Esophagus squamous epithelium (tissue), 5 donors: ENCODE measurements at places on chromosomes 4 and X. TPM values are rescaled to one million over a fixed set of nuclear protein-coding genes. Genes with fewer than 3 reads are reported as not detected.
A peak's percentile ranks its signal among the peaks of the same experiment; 100 is the strongest.

GRCh38 chr4:183540410-183541009 is 35.7 kb downstream of the ING2 start:
- no peak for DNase-seq

SCD5 gene
- 6.3 TPM for total RNA-seq

DNA sequence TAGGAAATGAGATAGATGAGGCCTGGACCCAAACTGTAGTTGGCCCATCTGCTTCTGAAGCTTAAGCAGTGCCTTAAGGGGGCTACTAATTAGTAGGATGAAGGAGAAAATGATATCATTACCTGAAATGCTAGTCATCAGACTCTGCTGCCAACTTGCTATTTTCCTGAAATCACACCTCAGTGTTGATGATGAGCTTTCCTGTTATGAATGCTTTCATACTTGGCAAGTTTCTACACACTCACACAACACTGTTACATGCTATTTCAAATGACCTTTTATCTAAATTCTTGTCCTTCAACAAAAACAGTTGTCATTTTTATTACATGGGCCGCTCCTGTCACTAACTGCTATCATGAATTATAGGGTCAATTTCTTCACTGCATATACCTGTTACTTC is 416.0 kb downstream of the PRDM5 start:
- DNase-seq, result no peak

PRDX4 gene
- total RNA-seq, result 119 TPM

- DNase-seq, result no peak
These were observed 85.3 kb downstream of the GATB start for GRCh38 chr4:151675411-151675971.

C4orf36 gene
- 2.0 TPM for total RNA-seq

GYPE gene
- not detected for total RNA-seq

DNA sequence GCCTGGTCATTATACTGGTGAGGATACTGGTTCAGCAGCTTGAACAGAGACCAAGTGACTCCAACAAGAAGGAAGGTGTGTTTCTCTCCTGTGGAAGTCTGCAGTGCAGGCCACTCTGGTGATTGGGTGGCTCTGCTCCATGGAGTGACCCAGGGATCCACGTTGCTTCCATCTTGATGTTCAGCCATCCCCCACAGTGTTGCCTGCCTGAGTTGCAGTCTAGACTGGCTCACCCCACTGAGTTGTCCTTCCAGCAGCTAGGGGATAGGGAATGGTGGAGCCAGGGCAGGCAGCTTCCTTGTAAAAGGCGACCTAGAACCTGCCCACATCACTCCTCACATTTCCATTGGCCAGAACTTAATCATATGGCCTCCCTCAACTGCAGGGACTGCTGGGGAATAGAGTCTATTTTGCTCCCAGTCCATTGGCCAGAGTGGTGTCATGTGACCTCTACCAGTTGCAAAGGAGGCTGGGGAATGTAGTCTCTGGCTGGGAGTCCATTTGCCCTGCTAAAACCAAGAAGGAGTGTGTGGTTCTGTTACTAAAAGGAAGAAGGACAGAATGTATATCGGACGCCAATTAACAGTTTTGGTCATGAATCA is 8.0 kb downstream of the MAN2B2 start:
- no peak for DNase-seq

HHIP gene
- total RNA-seq, result not detected

PFKFB1 gene
- not detected for total RNA-seq

DNA sequence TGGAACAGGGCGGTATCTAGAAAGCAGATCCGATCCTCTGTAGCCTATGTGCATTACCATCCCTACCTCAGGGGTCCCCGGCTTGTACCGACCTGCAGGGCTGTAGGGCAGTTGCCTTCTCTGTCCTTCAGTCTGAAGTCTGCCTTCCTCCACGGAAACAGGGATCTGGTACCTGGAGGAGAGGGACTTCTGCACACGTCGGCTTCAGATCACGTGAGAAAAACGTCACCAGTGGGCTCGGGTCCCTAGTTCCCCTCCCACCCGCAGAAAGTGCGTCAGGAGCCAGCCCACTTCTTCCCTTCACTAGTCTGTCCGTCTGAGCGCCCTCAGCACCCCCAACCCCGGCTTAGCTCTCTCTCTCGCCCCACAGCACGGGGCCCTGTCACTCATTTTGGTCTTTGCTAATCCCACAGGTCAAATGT is at the start of gene TCEAL5:
TCEAL5 (minus strand) TSS at position 170 of the 422 bp plus-strand sequence. CDS start 2,187 bp downstream, outside the sequence.
- DNase-seq, result no peak

- DNase-seq, result no peak
These were observed 47.9 kb upstream of the RBPJ start for GRCh38 chr4:26272654-26273615.

DNA sequence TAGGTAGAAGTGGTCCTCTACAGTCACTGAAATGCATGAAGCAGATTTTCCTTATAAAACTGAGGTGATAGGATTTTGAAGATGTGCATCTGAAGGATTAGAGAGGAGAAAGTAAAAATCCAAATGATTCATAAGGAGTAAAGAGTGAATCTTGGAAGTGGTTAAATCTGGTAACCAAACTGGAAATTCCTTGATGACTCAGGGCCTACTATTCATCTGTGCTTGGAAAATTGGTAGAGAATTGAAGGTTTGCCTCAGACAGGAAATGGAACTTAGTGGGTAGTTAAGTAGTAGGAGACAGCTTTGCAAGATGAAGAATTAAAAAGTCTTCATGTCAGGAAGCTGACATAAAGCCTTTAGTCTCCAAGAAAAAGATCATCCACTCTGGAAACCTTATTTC is 368.9 kb upstream of the CTSO start:
- DNase-seq, result no peak

- no peak for DNase-seq
These were observed 49.7 kb upstream of the SLC16A2 start for GRCh38 chrX:74371425-74372222.

GRCh38 chr4:53748328-53748772 is 157.1 kb upstream of the LNX1 start:
- DNase-seq, result peak; percentile 5
